Ascending aorta (tissue), 2 donors: ENCODE measurements at places on chromosomes 2 and 18. TPM values are rescaled to one million over a fixed set of nuclear protein-coding genes. Genes with fewer than 3 reads are reported as not detected.

DNA sequence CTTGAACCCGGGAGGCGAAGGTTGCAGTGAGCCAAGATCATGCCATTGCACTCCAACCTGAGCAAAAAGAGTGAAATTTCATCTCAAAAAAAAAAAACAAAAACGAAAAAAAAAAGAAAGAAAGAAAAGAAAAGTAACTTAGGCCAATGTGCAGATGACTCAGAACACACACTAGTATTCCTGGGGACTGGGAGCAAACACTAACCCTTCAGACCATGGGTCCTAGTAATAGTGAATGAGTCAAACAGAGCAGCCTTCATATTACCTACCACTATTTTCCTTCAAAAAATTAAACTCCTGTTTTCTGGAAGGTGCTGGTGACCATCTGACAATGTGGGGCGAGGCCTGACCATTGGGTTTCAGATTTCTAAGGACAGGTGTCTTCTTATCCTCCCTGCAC lies 253.4 kb downstream of the PIEZO2 start:
- DNase-seq, result no peak

DNA sequence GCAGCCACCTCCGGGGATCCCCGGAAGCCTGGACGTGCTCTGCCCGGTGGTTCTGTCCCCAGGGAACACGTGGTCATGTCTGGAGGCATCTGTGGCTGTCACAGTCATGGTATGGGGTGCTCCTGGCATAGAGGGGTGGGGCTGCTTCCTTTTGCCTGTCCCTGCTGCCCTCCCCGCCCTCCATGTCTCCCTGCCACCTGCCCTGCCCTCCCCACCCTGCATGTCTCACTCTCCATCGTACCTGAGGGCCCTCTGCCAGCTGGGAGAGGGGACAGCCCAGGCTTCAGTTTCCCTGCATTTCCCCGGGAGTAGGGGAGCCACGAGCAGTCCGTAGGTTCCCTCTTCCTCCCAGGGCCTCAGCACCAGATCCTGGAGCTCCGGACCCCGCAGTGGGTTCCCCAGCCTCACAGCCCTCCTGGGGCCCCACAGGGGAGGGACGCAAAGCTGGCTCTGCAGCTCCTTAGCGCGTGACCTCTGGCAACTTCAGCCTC lies 90.0 kb upstream of the CTDP1 start:
- no peak for DNase-seq

Gene MYO7B
- 1.3 TPM for total RNA-seq

DNA sequence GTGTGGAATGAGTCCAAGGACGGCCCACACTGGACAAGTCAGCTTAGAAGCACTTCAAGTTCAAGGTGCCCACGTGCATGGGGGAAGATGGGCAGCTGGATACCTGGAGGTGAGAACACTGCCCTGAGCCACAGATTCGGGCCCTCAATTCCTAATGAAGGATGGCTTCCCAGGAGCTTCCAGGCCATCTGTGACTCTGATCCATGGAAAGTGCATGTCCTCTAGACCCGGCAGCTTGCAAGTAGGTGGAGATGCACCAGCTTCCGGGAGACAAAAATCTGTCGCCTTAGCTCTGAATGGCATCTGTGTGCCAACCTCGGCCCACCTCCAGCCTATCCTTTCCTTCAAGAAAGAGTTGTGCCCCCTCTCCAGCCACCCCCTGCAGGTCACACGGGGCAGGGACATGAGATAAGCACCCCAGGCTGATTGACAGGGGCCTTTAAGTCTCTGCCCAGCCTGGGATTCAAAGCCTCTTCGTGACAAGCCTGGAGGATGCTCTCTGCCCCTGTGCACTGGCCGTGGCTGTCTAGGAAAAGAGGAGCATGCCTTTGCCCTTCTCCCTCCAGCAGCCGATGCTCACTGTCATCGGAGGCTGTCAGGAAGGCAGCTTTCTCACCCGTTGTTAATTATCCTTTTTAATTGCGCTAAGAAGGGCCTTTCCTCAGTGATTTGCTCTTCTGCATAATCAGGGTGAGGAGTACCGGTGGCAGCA lies 65.5 kb downstream of the BIN1 start:
- no peak for DNase-seq

- DNase-seq, result no peak
These were observed 56.3 kb upstream of the MYO3B start for GRCh38 chr2:170121689-170122088.

DNA sequence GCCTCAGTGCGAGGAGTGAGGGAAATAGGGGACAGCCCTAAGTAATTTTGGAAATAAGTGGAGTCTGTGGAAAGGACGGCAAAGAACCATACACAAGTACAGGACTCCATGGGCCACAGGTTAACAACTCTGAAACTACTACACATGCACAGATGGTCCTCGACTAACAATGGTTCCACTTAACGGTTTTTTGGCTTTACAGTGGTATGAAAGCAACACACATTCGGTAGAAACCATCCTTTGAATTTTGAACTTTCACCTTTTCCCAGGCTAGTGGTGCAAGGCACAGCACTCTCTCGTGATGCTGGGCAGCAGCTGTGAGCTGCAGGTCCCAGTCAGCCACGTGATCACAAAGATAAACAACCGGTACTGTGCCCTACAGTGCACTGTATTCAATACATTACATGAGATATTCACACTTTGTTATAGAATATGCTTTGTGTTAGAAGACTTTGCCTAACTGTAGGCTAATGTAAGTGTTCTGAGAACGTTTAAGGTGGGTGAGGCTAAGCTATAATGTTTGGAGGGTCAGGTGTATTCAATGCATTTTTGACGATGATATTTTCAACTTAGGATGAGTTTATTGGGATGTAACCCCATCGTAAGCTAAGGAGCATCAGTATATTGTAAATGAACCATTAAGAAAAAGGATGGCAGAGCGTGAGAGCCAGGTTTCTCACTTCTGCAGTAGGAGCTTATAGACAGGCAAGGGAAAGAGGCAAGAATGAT lies 44.6 kb downstream of the TBC1D8 start:
- DNase-seq, result no peak

DNA sequence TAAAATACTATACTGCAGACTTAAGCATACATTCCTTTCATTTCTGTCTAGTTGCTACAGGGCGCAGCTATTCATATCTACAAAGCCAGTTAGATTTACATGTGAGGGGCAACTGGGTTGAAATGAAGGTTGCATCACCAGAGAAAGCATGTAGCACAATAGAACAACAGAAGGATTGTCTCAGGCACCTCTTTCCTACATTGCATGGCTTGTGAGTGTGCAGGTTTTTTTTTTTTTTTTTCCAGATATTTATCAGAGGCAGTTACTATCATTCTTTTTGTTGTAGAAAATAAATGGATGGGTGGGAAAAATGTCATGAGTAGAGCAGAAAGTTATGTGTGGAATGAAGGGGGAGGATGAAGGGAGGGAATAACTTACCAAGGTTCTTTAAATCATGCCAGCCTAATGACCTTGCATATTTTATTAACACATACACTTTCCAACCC lies 86.8 kb downstream of the ERBB4 start:
- no peak for DNase-seq

Gene RAPGEF4
- 79.9 TPM for total RNA-seq

GRCh38 chr18:76686737-76687231 lies 135.6 kb upstream of the ZNF236 start:
- DNase-seq, result no peak

Gene TMEM169
- 7.3 TPM for total RNA-seq

- no peak for DNase-seq
These were observed 21.0 kb downstream of the ZSWIM2 start for GRCh38 chr2:186827862-186828492.

GRCh38 chr2:151549191-151549590 lies 139.5 kb downstream of the RIF1 start:
- DNase-seq, result no peak

- no peak for DNase-seq
These were observed 124.2 kb upstream of the FSHR start for GRCh38 chr2:49278561-49278960.

GRCh38 chr18:43681661-43682060 lies 404.4 kb upstream of the SYT4 start:
- no peak for DNase-seq

Gene ARHGAP25
- 8.3 TPM for total RNA-seq

- no peak for DNase-seq
These were observed 14.3 kb upstream of the D2HGDH start for GRCh38 chr2:241720099-241720498.

DNA sequence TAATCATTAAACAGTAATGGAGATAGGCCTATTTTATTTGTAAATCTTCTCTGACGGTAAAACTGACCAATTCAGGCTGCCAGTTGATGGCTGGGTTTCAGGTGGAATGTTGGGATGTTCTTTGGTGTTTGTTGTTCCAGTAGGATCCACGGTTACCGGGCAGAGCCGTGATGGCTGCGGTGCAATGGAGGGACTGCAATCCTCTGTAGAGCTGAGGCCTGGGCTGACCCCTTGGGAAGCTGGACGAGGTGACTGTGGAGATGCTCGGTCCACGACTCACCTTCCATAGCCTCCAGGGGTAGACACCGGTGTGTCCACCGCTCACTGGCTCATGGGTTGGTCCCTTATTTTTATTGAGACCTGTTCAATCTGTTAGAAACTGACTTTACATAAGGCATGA lies 42.5 kb downstream of the ZNF519 start:
- no peak for DNase-seq

- DNase-seq, result no peak
These were observed 189.8 kb upstream of the NABP1 start for GRCh38 chr2:191488135-191488534.

- DNase-seq, result no peak
These were observed 27.9 kb downstream of the XDH start for GRCh38 chr2:31386648-31387047.

DNA sequence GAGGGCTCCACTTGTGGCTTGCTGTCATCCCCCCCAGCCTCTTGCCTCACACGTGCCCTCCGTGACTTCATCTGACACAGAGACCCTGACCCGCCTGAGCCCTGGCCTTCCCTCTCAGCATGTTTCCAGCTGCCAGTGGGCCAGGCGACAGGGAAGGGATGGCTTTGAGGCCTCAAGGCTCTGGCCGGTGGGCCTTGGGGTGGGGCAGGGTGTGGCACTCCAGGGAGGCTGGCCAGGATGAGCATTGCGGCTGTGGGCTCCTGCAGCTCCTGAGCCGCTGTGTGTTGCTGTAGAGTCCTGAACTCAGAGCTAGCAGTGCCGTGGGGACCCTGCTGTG lies 85.0 kb downstream of the TFCP2L1 start:
- no peak for DNase-seq

DNA sequence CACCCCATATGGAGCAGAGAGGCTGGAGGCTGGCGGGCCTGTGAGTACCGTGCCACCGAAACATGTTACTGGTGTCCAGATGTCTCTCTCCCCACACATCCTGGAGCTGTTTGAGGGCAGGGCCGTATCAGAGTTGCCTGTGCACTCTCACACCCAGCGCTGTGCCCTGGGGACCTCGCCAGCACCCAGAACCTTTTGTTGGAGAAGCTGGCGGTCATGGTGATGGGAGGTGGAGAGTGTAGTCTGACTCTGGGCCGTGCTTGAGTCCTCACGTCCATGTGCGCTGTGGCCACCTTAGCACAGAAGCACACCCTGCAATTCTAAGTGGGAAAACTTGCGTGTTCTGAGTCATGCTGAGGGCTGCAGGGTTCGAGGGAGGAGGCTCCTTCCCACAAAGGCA lies 259.2 kb downstream of the NDUFA10 start:
- no peak for DNase-seq

Gene CXCR1
- total RNA-seq, result not detected

Gene CNGA3
- total RNA-seq, result not detected

Gene SERPINB11
- not detected for total RNA-seq

Gene DUSP2
- 7.2 TPM for total RNA-seq

GRCh38 chr18:47492691-47493090 lies 241.2 kb upstream of the SKOR2 start:
- no peak for DNase-seq

Gene MRPL53
- total RNA-seq, result 37.7 TPM

Gene TANK
- 18.4 TPM for total RNA-seq

DNA sequence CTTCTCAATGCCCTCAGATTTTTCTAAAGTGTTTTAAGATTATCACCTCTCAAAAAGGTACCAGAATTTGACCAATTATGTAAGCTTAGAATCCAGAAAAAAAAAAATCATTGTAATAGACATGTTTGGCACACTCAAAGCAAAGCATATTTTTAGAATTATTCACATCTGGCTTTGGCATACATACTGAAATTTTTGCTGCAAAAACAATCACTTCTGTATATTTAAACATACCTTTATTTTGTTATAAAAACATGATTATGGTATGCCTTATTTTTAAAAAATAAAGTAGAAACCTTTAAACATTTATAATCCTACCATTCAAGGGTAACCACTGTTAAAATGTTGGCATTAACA lies 143.3 kb downstream of the ESCO1 start:
- no peak for DNase-seq

Gene DTNA
- total RNA-seq, result 7.3 TPM

Gene RIT2
- not detected for total RNA-seq

GRCh38 chr2:176997074-176997791 lies 215.4 kb upstream of the HNRNPA3 start:
- DNase-seq, result no peak

DNA sequence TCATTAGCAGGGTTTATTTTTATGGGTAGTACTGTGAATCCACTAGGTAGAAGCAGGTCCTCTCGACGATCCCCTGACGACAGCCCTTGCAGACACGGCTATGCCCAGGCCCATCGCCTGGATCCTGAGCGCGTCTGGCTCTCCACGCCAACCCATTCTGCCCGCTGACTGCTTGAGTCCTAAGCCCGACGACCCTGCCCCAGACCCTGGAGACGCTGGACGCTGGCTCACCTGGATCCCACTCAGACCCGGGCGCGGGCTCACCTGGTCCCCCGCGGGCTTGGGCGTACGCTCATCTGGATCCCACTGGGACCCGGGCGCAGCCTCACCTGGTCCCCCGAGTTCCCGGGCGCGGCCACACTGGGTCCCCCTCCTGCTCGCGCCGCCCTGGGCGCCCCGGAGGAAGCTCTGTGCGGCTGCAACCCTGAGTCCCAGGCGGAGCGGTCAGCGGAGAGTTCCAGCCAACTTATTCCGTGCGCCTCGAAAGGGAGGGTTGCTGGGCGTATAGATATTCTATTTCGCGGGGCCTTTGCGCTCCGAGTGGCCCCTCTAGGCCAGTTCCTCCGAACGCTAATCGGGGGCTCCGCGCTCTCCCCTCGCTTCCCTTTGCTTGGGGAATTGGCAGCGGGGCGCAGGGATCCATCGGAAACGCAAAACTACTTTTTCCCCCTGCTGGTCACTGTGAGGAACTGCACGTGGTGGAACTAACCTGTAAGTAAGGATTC lies 22.4 kb upstream of the RMP24 start:
- DNase-seq, result peak; percentile 72

DNA sequence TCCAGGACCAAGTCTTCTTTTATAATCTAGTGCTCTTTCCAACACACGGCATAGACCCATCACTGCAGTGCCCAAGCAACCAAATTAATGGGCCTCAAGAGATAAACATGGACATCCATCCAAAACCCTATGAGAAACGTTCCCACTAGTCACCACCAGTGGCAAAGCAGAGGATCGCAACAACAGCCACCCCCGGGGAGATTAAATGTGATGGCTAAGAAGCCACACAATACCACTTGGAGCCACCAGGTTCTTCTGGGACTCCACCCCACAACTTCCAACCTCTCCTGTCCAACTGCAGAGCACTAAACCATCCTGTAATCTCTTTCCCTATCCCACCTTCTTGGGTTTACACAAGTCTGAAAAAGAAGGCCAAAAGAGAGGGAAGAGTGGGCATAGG lies 123.8 kb downstream of the BCL11A start:
- no peak for DNase-seq
